ENCODE measurements at places on chromosomes 12 and 14. TPM values are rescaled to one million over a fixed set of nuclear protein-coding genes. Genes with fewer than 3 reads are reported as not detected.

DNA sequence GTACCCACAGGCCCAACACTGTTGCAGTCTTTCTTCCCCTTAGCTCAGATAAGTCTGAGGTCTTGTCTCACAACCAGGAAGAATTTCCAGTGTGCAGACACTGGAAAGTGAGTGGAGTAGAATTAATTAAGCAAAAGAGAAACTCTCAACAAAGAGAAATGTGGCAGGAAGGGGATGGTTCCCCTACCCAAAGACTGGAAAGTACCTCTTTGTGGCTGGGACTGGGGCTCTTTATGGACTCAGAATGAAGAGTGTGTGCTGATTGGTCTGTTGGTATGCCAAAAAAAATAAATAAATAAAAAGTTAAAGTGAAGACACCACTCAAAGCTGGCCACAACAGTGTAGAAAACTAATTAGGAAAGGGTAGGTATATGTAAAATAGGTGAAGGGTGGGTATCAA lies 26.4 kb downstream of the GLIPR1L1 start:
- H3K4me3 ChIP-seq, result no peak overlapping the region
- H3K36me3 ChIP-seq, result no peaks in the 10 kb centered on the region
- H3K27me3 ChIP-seq, result no peaks in the 10 kb centered on the region
- H3K4me1 ChIP-seq, result no peaks in the 10 kb centered on the region
- no peak for DNase-seq
- no peak overlapping the region for H3K27ac ChIP-seq

GRCh38 chr12:76422154-76422542 lies 73.9 kb upstream of the BBS10 start:
- peak overlapping the region; percentile 28 for H3K27ac ChIP-seq
- no peaks in the 10 kb centered on the region for H3K36me3 ChIP-seq
- no peak for DNase-seq
- no peak overlapping the region for H3K4me3 ChIP-seq
- no peaks in the 10 kb centered on the region for H3K27me3 ChIP-seq

GRCh38 chr12:122870867-122871664 lies 24.9 kb downstream of the VPS37B start:
- H3K4me3 ChIP-seq, result peak overlapping the region; percentile 14
- peaks cover 38% of the 10 kb centered on the region for H3K4me1 ChIP-seq
- H3K27me3 ChIP-seq, result no peaks in the 10 kb centered on the region
- H3K27ac ChIP-seq, result peak overlapping the region; percentile 87
- DNase-seq, result no peak

DNA sequence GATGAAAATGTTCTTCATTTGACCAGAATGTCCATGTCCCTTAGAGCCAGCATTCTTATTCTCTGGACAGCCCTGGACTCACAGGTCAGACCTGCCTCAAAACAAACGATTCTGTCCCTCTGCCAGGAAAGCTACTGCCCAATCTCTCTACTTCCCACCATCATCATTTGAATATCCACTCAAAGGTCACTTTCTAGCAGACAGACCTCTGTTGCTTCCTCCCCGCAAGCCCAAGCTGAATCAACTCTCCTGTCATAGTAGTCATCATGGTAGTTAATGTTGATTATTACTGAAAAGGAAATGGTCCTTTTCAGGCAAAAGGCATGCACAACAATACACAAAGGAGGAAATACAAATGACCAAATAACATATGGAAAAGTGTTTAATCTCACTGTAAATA lies 39.6 kb upstream of the CPM start:
- peaks cover 25% of the 10 kb centered on the region for H3K4me1 ChIP-seq
- H3K27me3 ChIP-seq, result no peaks in the 10 kb centered on the region
- no peak overlapping the region for H3K4me3 ChIP-seq
- peak overlapping the region; percentile 30 for H3K27ac ChIP-seq
- no peak for DNase-seq
- no peaks in the 10 kb centered on the region for H3K36me3 ChIP-seq

GRCh38 chr12:123075646-123076171 lies 75.2 kb downstream of the PITPNM2 start:
- H3K36me3 ChIP-seq, result no peaks in the 10 kb centered on the region
- H3K4me3 ChIP-seq, result no peak overlapping the region
- no peaks in the 10 kb centered on the region for H3K27me3 ChIP-seq
- peaks cover 45% of the 10 kb centered on the region for H3K4me1 ChIP-seq
- DNase-seq, result peak; percentile 75
- peak overlapping the region; percentile 63 for H3K27ac ChIP-seq

GRCh38 chr12:107325075-107325608 lies 231.8 kb upstream of the CRY1 start:
- H3K27me3 ChIP-seq, result peaks cover 24% of the 10 kb centered on the region
- DNase-seq, result no peak
- H3K4me1 ChIP-seq, result peaks cover 31% of the 10 kb centered on the region
- no peaks in the 10 kb centered on the region for H3K36me3 ChIP-seq

GRCh38 chr12:128819293-128820144 lies 4.2 kb downstream of the SLC15A4 start:
- no peak for DNase-seq
- peaks cover 5% of the 10 kb centered on the region for H3K36me3 ChIP-seq
- peaks cover 77% of the 10 kb centered on the region for H3K4me1 ChIP-seq
- no peak overlapping the region for H3K27ac ChIP-seq
- H3K27me3 ChIP-seq, result no peaks in the 10 kb centered on the region

DNA sequence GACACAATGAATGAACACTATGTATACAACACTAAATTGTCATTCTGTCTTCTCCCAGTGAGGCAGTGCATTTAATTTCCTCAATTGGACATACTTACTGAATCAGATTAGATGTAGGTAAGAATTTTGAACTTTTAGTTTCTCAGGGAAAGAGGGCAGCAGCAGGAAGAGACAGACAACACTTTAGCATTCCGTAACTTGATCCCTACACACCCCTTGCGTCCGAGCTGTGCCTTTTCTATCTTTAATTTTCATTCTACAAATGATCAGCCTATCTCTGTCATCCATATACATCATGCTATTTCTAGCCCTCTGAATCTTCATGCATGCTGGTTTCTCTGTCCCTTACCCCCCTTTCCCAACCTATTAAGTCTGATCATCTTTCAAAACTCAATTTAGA lies 358.0 kb upstream of the RPL10L start:
- no peak overlapping the region for H3K27ac ChIP-seq
- no peak for DNase-seq
- H3K4me1 ChIP-seq, result no peaks in the 10 kb centered on the region
- H3K36me3 ChIP-seq, result no peaks in the 10 kb centered on the region
- no peak overlapping the region for H3K4me3 ChIP-seq

- H3K27ac ChIP-seq, result no peak overlapping the region
- H3K4me1 ChIP-seq, result no peaks in the 10 kb centered on the region
- no peaks in the 10 kb centered on the region for H3K36me3 ChIP-seq
- no peak for DNase-seq
- H3K4me3 ChIP-seq, result no peak overlapping the region
Observed at GRCh38 chr14:62557416-62557815, 487.8 kb downstream of the KCNH5 start.

GRCh38 chr14:99028521-99028920 lies 243.5 kb downstream of the BCL11B start:
- H3K27ac ChIP-seq, result no peak overlapping the region
- no peak for DNase-seq
- no peak overlapping the region for H3K4me3 ChIP-seq
- no peaks in the 10 kb centered on the region for H3K4me1 ChIP-seq
- H3K27me3 ChIP-seq, result no peaks in the 10 kb centered on the region

The PDE3A gene
- total RNA-seq, result 9.2 TPM

The MGAT4C gene
- total RNA-seq, result 0.20 TPM

The FAIM2 gene
- 1.8 TPM for total RNA-seq

The JPH4 gene
- total RNA-seq, result 1.3 TPM

Data from left lung (tissue), 14 donors.